ENCODE measurements at places on chromosomes 11 and 22.

DNA sequence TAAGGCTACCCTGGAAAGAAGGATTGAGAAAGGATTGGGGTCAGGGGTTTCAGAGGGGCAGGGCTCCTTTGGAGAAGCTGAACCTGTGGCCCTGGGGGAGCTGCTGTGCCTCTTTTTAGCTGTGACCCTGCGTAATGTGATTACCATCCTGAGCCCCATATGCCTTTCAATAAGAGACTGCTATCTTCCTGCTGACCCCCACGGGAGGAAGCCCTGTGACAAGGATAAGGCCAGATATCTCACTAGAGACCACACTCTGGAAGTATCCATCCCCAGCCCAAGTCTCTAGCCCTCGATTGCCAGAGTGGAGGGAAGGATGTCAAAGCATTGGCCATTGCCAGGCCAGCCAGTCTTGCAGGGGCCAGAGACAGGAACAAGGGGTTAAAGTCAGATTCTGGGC, 4.8 kb upstream of the SLC39A13 start:
- DNase-seq: no peak

DNA sequence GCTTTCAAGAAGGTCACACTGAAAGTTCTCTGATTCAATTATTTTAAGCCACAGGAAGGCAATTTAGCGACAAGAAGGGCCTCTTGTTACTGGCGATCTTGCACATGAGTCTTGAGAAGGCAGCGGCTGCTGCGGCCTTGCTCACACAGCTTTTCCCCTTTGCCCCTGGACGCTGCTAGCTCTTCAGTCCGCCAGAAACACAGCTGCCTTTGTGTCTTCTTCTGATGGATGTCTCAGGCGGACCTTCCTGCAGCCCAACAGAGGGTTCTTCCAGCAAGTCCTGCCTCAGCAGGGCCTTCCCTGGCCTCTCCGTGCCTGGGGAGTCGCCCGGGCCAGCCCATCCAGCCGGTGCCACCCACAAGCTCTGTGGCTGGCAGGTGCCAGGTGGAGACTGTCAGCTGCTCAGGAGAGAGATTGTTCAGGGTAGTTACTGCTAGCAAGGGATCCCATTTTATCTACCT, 59.4 kb downstream of the PKNOX2 start:
- no peak for DNase-seq

DNA sequence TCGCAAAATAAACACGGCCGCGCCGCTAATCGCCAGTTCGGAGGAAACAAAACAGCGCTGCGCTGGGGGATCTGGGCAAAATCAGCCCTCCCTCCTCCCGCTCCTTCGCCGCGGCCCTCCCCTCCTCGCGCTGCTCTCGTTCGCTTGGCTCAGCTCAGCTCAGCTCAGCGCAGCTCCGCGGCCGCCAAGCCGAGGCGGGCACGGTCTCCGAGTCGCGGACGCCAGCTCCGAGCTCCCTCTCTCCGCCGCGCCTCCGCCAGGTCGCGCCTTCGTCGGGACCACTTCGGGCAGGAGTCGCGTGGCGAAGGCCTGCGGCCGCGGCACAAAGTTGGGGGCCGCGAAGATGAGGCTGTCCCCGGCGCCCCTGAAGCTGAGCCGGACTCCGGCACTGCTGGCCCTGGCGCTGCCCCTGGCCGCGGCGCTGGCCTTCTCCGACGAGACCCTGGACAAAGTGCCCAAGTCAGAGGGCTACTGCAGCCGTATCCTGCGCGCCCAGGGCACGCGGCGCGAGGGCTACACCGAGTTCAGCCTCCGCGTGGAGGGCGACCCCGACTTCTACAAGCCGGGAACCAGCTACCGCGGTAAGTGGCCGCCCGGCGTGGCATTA, at the start of gene SPON1:
TSS of gene SPON1 (plus strand) at position 162 of the 607 bp plus-strand sequence. CDS start at position 344, 182 bp downstream.
- DNase-seq: peak; percentile 93

DNA sequence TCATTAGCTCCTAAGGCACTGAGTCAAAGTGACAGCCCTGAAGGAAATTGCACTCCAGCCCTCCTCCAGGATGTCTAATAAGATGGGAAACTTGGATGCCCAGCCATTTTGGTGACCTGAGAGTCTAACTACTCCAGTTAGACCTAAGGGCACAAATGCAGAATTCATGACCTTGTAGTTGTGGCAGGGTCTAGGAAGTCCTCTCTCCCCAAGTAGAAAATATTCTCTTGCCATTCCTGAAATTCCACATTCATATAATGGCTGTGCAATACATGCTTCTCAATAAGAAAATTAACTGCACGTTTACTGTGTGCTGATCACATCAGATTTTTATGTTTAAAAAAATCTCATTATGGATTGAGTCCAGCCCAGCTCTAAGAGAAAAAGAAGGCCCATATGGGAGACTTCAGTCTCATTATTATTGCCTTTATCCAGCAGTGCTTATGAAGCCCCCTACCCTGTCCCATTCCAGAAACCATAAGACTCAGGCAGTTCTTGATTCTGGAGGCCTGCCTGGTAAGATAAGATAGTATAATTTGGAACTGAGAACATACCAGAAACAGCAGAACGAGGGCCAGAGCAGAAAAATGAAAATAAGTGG, 133.7 kb upstream of the LDLRAD3 start:
- DNase-seq: no peak

DNA sequence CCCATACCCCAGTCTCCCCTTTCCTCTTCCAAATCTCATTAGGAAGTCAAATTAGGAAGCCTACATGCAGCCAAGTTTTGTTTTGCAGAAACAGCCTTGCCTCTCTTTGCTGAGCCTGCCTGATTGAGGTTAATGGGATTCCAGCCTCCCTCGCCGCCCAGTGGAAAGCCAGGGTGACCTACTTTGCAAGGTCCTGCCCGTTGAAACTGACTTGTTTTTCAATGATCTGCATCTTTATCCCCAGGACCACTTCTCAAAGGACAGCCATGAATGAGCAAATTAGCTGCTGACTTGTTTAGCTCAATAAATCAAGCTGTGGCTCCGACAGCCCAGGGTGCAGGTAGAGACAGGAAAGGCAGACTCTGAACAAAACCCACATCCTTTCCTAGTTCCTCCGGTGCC, 110.4 kb downstream of the RRAS2 start:
- DNase-seq: peak; percentile 22

DNA sequence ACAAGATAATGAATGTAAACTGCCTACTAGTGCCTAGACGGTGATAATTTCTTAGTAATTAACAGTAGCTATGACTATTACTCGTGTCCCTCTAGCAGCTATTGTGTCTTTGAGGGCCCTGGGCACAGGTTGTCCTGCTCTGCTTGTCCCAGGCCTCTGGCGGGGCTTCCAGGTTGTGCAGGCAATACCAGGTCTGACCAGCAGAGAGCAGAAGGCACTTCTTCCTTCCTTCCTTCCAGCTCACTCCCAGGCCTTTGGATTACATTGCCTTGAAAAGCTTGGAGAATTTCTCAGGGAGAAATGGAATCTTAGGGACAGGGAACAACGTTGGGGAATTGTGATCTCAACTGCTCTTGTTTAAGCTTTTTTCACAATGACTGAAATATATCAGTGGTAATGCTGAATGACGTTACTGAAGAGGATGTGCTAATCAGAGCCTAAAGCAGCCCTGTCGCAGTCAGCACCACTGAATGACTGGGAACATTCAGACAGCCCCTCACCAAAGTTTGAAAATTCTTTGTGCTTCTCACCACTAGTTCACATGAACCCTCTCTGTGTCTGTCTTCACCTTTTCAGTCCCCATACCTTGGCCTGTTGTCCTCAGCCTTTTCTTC, 8.4 kb upstream of the CCKBR start:
- peak; percentile 46 for DNase-seq

GRCh38 chr11:121794671-121795141, 321.3 kb downstream of the BLID start:
- DNase-seq: no peak

- DNase-seq: no peak
Observed at GRCh38 chr22:27975381-27976013, 56.4 kb upstream of the PITPNB start.

DNA sequence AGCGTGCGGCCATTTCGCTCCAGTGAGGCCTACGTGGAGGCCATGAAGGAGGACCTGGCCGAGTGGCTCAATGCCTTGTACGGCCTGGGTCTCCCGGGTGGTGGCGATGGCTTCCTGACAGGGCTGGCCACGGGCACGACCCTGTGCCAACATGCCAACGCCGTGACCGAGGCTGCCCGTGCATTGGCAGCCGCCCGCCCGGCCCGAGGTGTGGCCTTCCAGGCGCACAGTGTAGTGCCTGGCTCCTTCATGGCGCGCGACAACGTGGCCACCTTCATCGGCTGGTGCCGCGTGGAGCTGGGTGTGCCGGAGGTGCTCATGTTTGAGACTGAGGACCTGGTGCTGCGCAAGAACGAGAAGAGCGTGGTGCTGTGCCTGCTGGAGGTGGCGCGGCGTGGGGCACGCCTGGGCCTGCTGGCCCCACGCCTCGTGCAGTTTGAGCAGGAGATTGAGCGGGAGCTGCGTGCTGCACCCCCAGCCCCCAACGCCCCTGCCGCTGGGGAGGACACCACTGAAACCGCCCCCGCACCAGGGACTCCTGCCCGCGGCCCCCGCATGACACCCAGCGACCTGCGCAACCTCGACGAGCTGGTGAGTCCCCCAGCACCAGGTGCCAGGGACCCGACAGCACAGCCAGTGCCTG, 1.8 kb downstream of the GAS2L1 start:
- no peak for DNase-seq

GRCh38 chr22:27473533-27473932, 328.0 kb downstream of the MN1 start:
- no peak for DNase-seq

- DNase-seq: no peak
Observed at GRCh38 chr22:39765046-39765445, 128.5 kb downstream of the ENTHD1 start.

DNA sequence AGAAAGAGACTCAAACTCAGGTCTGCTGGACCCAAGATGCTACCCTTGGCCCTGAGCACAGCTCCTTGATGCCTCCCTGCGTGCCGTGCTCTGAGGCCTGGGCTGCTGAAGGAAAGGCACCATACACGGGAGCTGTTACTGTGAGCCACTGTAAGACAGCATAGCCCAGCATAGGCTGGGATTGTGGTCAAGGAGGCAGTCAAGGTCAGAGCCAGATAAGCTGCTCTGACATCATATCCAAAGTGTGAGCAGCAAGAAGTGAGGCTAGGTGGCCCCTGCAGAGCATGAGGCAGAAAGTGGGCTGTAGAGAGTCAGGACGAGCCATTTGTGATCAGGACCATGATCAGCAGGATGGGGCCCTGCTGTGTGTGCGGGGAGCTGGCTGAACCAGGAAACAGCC, 7.7 kb downstream of the SLC22A8 start:
- DNase-seq: no peak

DNA sequence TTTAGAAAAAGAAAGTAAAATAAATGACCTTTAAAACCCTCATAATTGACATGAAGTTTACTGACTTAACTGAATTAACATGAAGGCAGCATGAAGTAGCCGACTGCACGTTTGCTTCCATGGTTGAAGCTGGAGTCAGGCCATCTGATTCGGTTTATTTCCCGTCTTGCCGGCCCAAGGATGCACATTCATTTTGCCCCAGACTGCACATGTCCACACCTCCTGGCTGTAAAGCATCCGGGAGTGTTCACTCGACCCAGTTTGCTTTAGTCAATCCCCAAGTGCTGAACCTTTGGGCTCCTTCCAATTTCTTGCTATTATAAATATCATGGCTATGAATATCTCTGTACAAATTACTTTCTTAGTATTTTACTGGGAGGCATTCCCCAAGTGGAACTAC, 17.7 kb upstream of the TUB start:
- DNase-seq: no peak

Measured in right kidney (tissue), 9 donors.